ENCODE measurements at places on chromosomes 3 and 15.

- DNase-seq = no peak
Measured at GRCh38 chr3:148816981-148817525, 10.6 kb upstream of the CPB1 start.

GRCh38 chr3:13588221-13588701 is 39.3 kb downstream of the FBLN2 start:
- no peak for DNase-seq

GRCh38 chr3:151316267-151316991 is at the start of gene GPR87:
GPR87 (minus strand) TSS chr3:151316820; CDS start chr3:151300100, 16,720 bp downstream.
- peak; percentile 21 for DNase-seq

DNA sequence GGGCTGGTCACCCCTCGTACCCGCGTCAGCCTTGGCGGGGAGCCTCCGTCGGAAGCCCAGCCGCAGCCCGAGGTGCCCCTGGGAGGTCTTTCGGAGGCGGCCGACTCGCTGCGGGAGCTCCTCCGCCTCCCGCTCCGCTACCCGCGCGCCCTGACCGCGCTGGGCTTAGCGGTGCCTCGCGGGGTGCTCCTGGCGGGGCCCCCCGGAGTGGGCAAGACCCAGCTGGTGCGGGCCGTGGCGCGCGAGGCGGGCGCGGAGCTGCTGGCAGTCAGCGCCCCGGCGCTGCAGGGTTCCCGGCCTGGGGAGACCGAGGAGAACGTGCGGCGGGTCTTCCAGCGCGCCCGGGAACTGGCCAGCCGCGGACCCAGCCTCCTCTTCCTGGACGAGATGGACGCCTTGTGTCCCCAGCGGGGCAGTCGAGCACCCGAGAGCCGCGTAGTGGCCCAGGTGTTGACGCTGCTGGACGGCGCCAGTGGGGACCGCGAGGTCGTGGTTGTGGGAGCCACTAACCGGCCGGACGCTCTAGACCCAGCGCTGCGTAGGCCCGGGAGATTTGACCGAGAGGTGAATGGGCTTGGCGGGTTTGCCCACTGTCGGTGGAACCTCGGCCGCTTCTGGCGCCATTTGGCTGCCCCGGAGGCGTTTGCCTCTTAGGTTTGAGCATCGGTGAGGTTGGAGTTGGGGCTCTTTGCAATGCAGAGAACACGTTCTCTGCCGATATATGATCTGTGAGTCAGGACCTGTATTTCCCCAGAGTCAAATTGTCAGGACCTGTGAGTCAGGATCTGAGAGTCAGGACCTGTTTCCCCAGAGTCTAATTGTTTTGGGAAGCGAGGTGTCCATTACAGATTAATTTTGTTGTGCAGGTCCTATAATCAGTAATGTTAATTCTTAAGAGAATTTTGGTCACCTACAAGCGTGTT is 24.9 kb upstream of the GATM start:
- DNase-seq = peak; percentile 33
